ENCODE measurements at places on chromosomes 5 and 9.
A peak's percentile ranks its signal among the peaks of the same experiment; 100 is the strongest.

- no peak for DNase-seq
Measured at GRCh38 chr9:81754245-81754644, 64.9 kb upstream of the TLE1 start.

DNA sequence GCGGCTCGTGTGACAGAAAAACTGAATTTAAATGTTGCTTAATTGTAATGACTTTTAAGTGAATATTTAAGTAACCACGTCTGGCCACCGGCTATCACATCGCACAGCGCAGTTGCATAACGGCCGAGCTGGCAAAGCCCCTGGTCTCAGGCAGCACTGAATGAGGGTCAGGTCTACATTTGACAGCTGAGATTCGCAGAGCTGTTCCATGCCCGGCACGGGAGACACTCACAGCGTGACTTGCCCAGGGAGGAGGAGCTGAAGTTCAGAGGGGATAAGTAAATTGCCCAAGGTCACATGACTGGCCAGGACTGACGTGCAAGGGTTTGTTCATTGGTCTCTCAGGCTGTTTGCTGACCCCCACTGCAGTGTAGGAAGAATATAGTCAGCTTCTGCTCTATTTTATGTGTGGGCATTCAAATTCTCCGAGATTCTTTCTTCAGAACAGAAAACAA, 17.4 kb upstream of the COL5A1 start:
- DNase-seq = no peak

- DNase-seq = no peak
Measured at GRCh38 chr5:92518318-92518904, 1062.6 kb downstream of the NR2F1-AS1 start.

GRCh38 chr5:94174748-94175411, 433.5 kb upstream of the POU5F2 start:
- DNase-seq = no peak

GRCh38 chr5:78627175-78627574, 21.4 kb downstream of the LHFPL2 start:
- no peak for DNase-seq

- no peak for DNase-seq
Measured at GRCh38 chr5:76811214-76811613, 7.6 kb upstream of the F2RL1 start.

- no peak for DNase-seq
Measured at GRCh38 chr5:91126448-91126847, 256.7 kb downstream of the ARRDC3 start.

- DNase-seq = peak; percentile 86
Measured at GRCh38 chr5:181260720-181261319, at the start of gene TRIM52. TRIM52 (minus strand) TSS chr5:181261143; CDS start chr5:181260813, 330 bp downstream.

- no peak for DNase-seq
Measured at GRCh38 chr5:133830911-133831310, 137.5 kb downstream of the C5orf15 start.

DNA sequence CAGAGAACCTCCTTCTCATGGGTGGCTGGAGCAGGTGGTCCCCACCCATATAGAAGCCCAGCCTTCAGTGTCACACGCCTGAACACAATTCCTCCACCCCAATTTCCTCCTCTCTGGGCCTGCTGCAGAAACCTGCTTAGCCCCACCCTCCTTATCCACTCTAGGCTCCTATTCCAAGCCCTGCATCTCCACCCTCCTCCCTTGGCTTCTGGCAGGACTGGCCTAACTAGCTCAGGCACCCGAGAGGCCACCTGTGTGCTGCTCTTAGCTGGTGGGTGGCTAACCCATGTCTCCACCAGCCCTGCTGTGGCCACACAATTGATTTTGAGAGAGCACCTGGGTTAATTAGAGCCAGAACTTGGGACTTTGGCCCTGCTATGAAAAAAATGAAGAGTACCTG, 77.3 kb upstream of the ATP10B start:
- no peak for DNase-seq

DNA sequence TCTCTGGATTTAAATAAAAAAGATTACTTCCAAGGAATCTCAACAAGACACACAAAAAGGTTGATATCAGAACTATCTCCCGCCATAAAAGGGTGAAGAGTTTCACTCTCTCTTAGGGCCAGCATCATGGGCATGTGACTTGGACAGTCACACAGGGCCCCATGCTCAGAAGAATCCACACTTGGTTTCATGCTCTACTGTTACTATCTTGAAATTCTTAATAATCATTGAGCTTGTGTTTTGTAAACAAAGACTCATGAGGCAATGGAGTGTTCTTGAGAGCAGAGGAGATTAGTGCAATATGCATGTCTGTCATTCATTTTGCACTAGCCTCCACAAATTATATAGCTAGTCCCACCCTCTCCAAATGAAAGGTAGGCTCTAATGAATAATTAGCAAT, 58.4 kb downstream of the HMHB1 start:
- no peak for DNase-seq

DNA sequence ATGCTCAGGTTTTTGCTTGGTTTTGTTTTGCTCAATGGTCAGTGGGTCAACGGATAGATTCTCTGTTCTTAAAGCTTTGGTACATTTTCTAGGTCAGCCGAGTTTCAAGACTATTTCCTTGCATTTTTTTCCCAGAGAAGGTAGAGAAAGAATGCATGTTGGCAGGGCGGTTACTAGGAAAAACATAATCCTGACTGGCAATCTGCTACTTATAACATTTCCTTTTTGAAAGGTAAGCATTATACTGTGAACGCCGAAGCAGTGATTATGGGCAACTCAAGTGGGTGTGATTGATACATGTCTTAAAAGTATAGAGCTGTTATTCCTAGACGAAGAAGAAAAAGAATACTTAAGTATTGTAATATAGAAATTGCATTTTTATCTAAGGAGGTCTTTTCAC, 273.2 kb downstream of the MAST4 start:
- DNase-seq = no peak

DNA sequence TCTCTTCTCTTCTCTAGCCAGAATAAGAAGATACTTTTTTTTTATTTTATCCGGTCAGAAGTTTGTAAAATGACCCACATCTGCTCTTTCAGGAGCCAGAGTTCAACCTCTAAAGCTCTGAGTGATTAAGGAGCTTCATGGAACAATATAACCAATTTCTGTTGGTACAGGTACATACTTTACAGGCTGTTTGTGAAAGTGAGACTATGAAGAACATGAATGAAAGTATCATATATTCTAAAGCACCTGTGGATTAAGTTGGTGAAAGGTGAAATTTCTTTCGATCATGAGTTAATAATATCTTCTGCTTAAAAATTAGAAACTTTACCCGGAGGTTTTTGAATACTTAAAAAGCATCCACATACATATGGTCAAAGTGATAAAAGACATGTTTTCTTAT, 65.2 kb downstream of the DMRT2 start:
- no peak for DNase-seq

GRCh38 chr5:150517272-150518152, 9.6 kb downstream of the NDST1 start:
- no peak for DNase-seq

DNA sequence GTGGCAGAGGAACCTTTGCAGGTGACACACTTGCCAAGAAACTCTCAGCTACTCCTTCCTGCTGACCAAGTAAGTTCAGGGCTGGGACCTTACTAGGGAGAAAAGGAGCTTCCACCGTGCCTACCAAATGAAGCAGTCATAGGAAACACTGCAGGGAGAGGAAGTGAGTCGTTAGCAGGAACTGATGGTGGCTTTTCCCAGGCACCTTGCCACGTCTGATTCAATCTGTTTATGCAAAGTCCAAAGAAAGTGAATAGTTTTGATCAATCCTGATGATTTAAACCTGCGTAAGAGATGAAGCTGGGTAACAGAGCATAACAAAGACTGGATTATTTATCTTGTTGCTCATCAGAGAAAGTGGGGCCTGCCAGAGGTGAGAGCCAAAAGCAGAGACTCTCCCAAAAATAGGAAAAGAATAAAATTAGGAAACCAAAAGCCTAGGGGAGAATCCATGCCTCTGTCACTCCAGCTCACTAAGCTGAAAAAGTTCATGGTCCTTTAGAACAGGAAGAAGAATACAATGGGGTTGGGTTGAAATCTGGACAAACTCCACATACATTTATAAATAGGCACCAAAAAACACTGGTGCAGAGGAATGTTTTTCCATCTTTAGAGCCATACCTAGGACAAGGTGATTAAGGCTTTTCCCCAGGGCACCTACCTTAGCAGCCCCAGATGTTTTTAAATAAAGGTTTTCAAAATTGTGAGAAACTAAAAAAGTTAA, 9.3 kb upstream of the PFDN1 start:
- no peak for DNase-seq

- DNase-seq = peak; percentile 11
Measured at GRCh38 chr5:39714036-39714698, 289.4 kb upstream of the DAB2 start.

DNA sequence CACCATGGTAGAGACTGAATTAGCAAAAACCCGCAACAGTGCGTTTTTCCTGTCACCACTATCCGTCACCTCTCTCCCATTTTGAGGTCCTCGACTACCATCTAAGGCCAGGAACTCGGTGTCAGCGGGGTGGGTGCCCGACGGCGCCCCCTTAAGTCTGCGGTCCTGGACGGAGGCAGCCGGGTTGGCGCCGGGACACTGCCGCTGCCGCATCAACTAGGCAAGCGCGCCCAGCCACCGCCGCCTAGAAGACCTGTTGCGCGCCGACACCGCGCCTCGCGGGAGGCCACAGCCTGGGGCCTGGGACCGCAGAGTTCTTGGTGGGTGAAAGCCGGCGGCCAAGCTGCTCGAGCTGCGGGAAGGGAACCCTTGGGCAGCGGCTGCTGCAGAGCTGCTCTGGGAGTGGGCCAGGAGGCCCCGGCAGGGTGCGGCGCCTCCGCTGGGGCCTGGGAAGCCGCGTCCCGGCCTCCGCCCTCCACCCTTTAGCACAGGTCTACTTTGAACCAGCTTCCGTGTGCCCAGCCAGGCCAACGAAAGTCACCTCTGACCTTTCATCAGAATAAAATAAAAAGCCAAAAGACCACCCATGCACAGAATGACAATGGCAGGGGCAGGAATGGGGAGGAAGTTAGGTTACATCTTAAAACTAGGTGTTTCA, 3.5 kb downstream of the FOXB2 start:
- DNase-seq = no peak

DNA sequence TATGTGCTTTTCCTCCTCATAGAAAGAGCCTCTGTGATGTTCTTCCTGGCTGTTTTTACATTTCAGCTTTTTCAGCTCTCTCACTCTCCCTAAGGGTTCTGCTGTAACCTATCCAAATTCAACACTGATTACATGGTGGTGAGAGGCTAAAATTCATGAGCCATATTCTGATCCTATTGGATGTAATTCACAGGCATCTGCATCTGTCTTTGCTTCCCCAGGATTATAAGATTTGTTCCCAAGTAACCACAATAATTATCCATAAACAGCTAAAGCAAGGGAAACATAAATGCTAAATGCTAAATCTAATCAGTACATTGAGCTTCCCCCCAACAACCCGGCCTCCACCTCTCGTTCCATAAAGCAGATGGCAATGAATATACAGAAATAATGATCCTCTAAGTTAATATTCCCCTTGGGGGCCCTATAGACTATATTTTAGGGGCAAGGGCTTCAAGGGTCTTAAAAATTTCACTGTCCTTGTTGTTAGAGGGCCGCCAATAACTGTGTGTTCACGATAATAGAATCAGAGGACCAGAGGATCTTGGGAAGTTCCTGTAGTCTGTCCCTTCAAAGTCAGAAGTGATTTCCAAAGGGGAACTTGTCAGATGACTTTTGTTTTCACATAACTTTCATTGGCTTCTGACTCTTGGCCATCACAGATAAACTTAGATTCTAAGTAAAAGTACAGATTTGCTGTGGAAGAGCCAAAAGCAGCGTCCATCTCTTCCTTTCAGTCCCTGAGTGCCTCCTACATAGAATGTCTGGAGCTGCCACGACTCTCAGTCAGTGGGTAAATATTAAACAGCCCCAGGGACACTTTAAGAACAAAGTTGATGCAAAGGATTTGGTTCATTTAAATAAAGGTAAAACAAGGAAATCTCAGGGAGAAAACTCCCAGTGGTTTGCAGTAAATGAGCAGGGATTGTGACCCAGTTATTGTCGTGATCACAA, 125.6 kb downstream of the ALDH1A1 start:
- DNase-seq = no peak

GRCh38 chr9:123251741-123252140, 16.6 kb downstream of the STRBP start:
- DNase-seq = no peak

- no peak for DNase-seq
Measured at GRCh38 chr9:114301798-114302565, 20.9 kb upstream of the ORM1 start.
